NCI-H1436 treated with DMSO at 0.1 percent for 48 hours (cell line): ENCODE measurements at places on chromosomes 1 and 21.

DNA sequence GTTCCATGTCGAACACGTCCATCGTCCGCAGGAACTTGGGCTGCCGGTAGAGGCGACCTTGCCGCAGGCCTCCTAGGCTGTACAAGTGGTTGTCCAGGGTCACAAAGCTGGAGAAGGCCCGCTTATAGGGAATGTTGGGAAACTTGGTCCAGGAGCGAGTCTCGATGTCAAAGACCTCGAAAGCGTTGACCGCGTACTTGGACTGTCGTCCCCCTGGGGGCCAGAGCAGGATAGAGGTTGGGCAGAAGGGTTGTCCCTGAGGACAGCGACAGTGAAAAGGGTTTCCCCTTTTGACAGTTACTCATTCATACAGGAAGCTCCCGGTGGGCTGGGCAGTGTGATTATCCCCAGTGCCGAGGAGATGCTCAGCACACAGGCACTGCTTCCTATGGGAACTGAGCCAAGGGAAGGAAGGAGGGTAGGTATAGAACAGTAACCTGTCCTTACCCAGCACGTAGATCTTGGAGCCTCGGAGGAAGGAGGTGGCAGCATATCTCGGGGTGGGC is 17.5 kb downstream of the KLHDC8A start:
- no peak for DNase-seq

DNA sequence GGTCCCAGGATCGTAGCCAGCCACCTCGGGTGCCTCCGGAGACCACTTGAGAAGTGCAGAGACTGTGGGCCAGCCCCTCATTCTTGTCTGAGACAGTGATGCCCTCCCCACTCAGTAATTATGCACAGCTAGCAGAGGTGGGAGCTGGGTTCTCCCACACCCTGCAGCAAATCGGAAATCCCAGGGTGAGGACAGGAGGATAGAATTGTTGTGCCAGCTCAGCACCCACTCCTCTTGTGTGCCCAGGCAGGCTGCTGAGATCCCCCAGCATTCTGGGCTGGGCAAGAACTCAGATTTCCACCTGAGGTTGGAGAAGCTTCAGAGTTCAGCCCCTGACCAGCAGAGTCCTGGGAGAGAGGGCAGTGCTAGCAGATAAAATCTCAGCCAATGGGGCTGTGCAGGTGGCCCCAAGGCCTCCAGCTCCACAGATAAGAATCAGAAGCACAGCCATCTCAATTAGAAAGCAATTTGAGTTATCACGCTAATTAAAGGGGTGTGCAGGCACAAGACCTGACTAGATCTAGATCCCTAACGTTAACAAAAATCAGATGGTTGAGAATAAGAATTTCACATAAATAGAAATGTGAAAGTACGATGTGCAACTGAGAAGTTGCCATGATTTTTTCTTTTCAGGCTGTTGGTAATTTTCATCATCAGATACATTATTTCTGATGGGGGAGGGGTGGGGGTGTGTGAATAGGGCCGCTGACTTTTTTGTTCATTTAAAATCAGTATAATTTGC is 45.5 kb upstream of the IRF2BP2 start:
- DNase-seq, result no peak

DNA sequence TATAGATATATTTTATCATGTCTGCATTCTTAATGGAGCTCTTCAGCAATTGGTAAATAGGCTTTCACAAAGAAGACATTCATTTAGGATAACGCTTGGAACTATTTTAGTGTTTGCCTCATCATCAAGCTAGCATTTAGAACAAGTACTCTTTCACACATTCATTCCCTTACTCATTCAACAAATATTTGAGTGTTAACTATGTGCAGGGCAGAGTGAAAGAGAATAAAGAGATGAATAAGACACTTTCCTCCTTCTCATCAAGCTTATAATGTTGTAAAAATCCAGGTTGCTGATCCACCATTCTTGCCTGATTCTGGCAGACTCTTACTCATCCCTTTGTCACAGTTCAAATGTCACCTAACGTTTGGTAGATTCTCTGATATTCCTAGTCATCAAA is 386.3 kb upstream of the BEND5 start:
- no peak for DNase-seq

- DNase-seq, result no peak
These were observed 165.2 kb downstream of the NTMT2 start for GRCh38 chr1:170310951-170311350.

GRCh38 chr1:41648230-41648629 is 163.7 kb upstream of the EDN2 start:
- no peak for DNase-seq

- peak; percentile 32 for DNase-seq
These were observed 32.3 kb downstream of the AGT start for GRCh38 chr1:230681599-230681998.

- DNase-seq, result no peak
These were observed 176.7 kb downstream of the GALNT2 start for GRCh38 chr1:230243583-230244353.

DNA sequence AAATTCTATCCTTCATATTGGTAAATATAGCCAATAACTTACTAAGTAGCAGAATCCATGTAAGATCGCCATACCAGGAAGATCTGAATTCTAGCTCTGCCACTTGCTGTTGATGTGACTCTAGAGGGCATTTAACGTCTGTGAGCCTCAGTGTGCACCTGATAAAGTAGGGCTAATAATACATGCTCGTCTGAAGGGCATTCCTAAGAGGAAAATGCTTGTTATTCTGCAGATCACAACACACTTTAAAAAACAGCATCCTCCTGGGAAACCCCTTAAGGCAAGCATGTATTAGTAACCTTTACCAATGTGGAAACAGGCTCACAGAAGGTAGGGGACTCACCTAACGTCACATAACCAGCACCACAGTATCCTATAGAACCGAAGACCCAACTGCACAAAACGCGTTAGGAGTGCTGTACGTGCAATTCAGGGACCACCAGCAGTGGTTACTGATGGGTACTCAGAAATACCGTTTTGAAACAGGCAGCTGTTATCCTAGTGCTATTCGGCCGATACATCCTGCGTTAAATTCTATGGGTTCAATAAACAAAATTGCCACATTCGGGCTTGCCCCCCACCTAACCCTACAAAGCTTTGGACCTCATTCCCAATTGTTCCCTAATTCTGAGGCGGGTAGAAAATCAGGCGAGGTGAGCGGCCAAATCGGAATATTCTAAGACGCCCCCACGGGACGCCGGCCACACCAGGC is 758 bp downstream of the DEPDC1 start:
- DNase-seq, result no peak

DNA sequence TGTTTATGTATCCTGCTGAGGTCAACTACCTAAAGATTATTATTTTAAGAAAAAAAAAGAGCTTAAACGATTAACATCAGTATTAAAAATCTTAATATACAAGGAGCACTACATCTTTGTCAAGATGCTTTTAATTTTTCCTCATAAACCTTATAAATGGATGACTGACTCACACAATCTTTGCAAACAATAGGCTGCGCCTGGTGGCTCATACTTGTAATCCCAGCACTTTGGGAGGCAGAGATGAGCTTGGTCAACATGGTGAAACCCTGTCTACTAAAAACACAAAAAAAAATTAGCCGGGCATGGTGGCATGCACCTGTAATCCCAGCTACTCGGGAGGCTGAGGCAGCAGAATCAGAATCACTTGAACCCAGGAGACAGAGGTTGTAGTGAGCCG is 1.7 kb downstream of the KHDC4 start:
- no peak for DNase-seq

DNA sequence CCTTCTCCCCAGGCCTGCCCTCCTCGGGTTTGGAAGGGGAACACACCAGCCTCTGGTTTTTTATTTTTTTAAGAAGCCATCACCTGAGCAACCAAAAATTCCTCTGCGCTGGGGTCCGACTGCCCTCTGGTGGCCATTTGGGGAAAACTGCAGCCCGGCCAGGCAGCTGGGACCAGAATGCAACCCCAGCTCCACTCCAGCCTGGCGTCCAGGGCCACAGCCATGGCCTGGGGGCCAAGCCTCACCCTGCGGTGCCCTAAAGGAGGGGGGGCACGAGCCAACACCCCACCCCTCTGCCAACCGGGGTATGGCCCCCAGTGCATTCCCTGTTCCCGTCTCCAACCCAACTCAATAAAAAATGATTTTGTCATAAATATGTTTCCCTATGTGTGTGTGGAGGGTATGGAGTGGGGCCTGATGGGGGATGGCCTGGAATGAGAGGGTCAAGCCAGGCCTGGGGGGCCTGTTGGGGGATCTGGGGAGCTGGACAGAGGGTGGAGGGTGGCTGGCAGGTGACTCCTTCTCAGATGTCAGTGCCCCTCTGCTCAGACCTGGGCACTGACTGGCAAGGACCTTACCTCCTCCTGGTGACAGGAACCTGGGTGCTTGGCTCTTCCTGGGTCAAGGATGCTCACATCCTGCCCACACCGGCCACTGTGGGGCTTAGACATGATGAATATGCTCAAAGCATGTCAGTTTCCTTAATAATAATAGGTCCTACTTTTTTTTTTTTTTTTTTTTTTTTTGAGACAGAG is 3.2 kb downstream of the GPR3 start:
- DNase-seq, result no peak

GRCh38 chr1:232648316-232648715 is 18.4 kb upstream of the SIPA1L2 start:
- no peak for DNase-seq

- no peak for DNase-seq
These were observed 21.3 kb upstream of the ZMYM4 start for GRCh38 chr1:35247256-35247655.
